ENCODE measurements at places on chromosomes 3 and 15.

GRCh38 chr3:24390169-24391130, 104.2 kb downstream of the THRB start:
- DNase-seq, result no peak

GRCh38 chr3:79881431-79881830, 113.6 kb upstream of the ROBO1 start:
- no peak for DNase-seq

GRCh38 chr3:182325213-182325950, 467.9 kb upstream of the ATP11B start:
- DNase-seq, result no peak

DNA sequence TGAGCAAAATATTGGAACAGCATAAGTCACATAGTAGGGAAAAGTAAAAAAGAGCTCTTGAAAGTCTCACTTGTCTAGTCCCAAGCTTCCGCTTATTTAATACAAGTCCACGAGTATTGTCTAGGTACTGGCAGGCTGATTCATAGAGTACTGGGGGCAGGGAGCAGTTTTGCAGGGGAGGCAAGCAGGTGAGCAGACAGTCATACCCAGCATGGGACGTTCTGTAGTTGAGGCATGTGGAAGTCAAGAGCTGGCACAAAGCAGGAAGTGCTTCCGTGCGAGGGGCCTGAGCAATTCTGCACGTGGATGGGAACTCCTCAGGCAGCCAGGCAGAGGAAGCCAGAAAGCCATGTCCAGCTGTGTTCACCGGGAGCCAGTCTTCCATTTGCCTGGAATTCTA, 287.6 kb downstream of the EPHB1 start:
- no peak for DNase-seq

GRCh38 chr3:126133606-126134005, 46.8 kb downstream of the ALDH1L1 start:
- DNase-seq, result no peak

- DNase-seq, result no peak
These were observed at the start of gene UNC13C for GRCh38 chr15:53978253-53978906. Gene UNC13C, plus strand, starts transcription at chr15:53978441. Its CDS starts 34,463 bp downstream, at chr15:54012904.

DNA sequence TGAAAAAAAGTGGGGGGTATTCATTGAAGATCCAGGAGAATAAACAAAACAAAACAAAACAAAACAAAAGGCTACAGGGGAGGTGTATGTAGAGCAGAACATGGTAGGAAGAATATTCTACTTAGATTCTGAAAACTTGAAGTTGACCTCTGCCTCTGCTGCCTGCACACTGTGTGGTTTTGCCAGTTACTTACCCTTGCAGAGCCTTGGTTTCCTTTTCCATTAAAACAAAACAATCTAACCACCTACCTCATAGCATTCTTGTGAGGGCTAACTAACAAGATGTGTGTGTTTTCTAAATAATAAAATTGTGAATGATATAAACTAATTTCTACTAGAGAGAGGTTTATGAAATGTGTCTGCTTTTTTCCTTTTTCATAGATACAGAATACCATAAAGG, 423.1 kb downstream of the TIGIT start:
- DNase-seq, result no peak

- no peak for DNase-seq
These were observed 43.8 kb downstream of the FRMD4B start for GRCh38 chr3:69342074-69342473.

Measured in stimulated activated CD4-positive, alpha-beta T cell treated with anti-CD3 and anti-CD28 coated beads, Interleukin-12 subunit alpha, Interleukin-12 subunit beta, amount 100 ng/mL, for 24 hours (primary cell).